Ammon's horn (tissue), 1 donor: ENCODE measurements at places on chromosomes 5 and 9.

GRCh38 chr5:128213833-128214232, 130.3 kb downstream of the SLC12A2 start:
- DNase-seq = no peak

- no peak for DNase-seq
These were observed 245.3 kb downstream of the OSTF1 start for GRCh38 chr9:75333624-75334023.

GRCh38 chr5:171477666-171478065, 58.2 kb downstream of the FGF18 start:
- no peak for DNase-seq

DNA sequence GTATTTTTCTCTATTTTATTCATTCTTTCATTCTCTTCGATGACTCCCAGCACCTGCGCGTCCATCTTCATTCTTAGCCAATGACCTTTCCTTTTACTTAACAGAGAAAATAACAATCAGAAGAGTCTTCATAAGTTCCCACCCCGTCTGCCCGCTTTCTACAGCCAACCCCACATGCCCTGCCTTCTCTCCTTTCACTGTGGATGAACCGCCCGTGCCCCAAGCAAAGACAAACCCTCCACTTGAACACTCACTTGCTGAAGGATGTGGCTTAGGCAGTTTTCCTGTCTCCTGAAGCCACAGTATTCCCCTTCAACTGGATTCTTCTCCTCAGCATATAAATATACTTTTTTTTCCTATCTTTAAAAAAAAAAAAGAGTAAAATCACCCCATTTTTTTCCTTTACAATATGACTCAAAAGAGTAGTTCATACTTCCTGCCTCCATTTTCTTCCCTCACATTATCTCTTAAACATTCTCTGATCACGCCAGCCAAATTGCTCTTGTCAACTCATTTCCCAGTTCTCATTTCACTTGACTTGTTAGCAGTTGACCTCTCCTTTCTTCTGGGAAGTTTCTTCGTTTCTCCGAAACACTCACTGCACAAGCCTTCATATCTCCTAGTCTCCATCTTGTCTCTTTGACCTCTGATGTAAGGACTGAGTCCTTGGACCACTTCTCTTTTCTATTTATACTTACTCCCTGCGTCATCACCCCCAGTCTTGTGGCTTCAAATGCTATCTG, 11.1 kb downstream of the NIPSNAP3B start:
- DNase-seq = peak; percentile 43

GRCh38 chr9:98970532-98971041, 26.9 kb downstream of the COL15A1 start:
- no peak for DNase-seq

DNA sequence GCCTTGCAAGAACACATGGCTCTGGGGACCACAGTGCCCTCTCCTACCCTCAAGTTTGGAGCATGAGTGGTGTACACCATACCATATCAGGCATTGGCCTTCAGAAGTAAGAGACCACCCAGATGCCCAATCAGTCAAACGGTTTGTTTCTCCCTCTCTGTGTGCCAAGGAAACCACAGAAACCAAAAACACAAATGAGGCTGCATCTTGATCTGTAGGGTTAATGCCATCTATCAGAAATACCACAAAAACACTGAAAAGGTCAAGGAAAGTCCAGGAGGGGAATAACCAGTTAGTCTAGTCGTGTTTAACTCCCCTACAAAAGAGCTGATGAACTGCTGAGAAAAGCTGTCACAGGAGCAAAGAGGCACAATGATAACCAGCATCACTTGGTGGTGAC, 78.4 kb downstream of the INSYN2B start:
- no peak for DNase-seq

DNA sequence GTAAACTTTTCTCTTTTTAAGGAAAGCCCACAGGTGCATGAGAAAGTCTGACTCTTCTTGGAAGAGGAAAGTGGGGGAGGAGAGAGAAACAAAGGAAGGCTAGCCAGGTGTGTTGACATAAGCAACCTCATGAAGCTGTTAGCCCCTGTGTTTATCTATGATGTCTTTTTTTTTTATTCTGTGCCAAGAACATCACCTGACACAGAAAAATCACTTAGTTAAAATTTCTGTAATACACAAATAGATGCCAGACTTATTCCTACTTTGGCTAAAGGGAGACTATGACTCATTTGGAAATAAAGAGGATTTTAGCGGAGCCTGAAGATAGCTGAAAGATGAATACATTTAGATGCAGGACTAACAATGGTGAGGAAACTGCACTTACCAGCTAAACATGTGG, 58.3 kb downstream of the BAAT start:
- DNase-seq = no peak

DNA sequence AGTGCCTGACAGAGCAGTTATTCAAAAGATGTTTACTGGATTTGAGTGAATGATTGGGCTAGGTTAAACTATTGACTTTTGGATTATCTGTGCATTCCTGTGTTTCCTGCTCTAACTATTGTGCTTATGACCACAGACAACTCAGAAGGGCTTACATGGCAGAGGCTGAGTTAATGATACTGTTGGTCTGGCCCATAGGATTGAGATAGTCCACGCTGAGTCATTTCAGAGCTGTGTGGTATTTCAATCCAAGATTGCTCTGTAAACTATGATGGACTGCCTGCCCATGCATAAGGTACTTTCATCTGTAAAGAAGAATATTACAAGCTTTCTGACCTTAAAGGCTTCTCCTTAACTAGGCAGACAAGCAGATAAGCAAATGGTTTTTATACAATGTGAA, 49.1 kb upstream of the SLIT3 start:
- no peak for DNase-seq

- peak; percentile 79 for DNase-seq
These were observed 74.0 kb downstream of the UBAP1 start for GRCh38 chr9:34252670-34253459.

DNA sequence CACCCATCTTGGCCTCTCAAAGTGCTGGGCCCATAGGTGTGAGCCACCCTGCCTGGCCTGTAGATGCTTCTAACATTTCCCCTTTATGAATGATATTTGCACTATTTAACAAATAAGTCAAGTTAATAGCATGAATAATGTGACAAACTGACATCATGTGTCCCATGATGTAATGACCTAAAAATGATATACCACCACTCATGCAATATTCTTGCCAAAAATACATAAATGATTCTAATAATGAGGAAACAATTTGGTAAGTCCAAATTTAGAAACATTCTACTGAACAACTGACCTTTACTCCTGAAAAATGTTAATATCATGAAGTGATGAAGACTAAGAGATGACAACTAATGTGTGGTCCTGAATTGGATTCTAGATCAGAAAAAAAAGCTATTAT, 33.5 kb upstream of the TRIM14 start:
- DNase-seq = no peak

DNA sequence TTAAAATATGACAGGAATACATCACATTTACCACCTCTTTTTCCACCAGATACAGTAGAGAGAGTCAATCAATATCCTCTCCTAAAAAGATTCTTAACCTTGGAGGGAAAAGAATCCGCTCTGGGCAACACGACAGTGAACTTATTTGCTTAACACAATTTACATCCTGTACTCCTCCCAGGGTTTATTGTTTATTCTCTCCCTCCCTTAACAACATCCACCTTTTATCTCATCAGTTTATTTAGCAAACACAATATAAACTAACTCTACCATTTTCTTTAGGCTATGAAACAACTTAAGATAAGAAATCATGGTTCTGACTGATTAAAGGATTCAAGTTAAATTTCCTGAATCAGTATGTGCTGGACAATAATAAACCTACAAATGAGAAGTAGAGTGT, 50.9 kb downstream of the CERT1 start:
- DNase-seq = no peak

- no peak for DNase-seq
These were observed 19.1 kb downstream of the TMEM245 start for GRCh38 chr9:109100543-109101201.

- no peak for DNase-seq
These were observed 336.6 kb upstream of the DAB2 start for GRCh38 chr5:39761199-39761950.

GRCh38 chr5:168842571-168843205, 263.5 kb upstream of the PANK3 start:
- no peak for DNase-seq

DNA sequence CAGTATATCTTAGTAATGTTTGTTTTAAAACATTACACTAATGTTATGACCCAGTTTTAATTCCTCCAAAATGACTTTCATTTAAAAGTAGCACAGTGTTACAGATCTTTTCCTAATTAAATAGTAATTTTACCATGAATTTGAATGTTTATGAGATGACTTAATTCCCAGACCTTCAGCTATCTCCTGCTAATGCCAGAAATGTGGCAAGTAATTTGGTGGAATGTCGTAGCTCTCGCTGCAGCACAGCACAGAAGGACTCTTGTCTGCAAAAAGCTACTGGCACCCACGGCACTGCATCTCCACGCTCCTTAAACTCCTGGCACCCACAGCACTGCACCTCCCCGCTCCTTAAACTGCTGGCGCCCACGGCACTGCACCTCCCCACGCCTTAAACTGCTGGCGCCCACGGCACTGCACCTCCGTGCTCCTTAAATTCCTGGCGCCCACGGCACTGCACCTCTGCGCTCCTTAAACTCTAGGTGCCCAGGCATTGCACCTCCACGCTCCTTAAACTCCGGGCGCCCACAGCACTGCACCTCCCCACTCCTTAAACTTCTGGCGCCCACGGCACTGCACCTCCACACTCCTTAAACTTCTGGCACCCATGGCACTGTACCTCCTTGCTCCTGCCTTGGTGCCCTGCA, 163.1 kb downstream of the CDK5RAP2 start:
- DNase-seq = no peak

DNA sequence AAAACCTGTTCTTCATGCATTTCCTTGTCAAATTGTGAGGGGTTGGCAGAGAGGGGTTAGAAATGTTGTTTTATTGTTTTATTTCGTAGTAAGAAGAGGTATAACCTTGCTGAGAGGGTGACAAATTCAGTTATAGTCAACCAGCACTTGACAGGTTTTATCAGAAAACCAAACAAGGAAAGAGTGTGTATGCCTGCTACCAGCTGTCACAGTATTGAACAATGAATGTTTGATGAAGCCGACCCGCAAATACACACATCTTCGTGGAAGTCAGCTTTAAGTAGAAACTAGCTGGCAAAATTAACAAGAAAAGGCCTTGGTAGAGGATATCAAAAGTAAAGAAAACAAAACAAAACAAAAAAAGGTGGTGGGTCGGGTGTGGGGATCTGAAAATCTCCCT, 214.6 kb upstream of the TLE4 start:
- no peak for DNase-seq

GRCh38 chr5:145859897-145860296, 12.9 kb downstream of the GRXCR2 start:
- no peak for DNase-seq

GRCh38 chr9:130898552-130898852, 1.9 kb upstream of the QRFP start:
- no peak for DNase-seq

- peak; percentile 71 for DNase-seq
These were observed 420.8 kb upstream of the GRAMD2B start for GRCh38 chr5:126002222-126002897.

GRCh38 chr9:94517254-94517653, 37.6 kb upstream of the PCAT7 start:
- DNase-seq = no peak

- no peak for DNase-seq
These were observed 38.2 kb downstream of the PRRC2B start for GRCh38 chr9:131432050-131432449.

- DNase-seq = no peak
These were observed 38.6 kb upstream of the TMOD1 start for GRCh38 chr9:97462914-97463313.

DNA sequence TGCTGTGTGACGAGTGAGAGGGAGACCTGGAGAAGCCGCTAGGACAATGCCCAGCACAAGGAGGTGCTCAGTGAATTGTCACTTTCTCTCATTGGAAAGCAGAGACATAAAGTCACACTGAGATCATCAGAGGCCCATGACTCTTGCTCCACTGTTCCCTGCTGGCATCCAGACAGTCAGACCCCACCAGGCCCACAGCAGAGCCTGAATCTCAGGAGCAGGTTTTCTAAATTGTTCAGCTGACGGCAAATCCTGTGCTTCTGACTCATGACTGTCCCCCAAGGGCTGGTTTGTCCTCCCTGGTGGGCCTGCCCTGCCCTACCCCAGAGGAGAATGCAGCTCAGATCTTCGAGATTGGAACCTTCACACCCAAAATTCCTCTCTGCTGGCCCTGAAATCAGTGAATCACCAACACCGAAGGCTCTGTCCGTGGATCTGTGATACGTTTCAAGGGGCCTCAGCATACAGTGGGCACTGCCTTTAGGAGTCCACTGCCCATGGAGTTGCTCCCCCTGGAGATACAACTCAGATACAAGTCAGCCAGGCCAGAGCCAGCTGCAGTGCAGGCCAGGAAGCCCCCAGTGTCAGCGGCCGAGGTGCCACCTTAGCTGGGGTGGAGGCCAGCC, 2.7 kb downstream of the PTGES start:
- no peak for DNase-seq

DNA sequence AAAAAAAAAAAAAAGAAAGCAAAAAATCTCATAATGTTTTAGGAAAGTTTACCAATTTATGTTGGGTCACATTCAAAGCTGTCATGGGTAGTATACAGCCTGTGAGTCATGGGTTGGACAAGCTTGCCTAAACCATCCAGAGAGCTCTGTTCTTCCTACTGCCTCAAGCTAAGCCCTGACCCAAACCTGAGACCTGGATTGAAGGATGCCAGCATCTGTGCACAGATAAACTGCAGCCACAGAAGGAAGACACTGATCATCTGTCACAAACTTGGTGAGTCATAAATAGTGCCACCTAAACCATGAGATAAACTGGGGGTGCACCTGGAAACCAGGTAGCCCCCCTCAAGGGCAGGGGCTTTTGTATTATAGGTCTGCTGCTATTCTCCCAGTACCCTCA, 31.0 kb downstream of the CSF2 start:
- DNase-seq = no peak

GRCh38 chr5:120678279-120678678, 214.2 kb downstream of the PRR16 start:
- no peak for DNase-seq

DNA sequence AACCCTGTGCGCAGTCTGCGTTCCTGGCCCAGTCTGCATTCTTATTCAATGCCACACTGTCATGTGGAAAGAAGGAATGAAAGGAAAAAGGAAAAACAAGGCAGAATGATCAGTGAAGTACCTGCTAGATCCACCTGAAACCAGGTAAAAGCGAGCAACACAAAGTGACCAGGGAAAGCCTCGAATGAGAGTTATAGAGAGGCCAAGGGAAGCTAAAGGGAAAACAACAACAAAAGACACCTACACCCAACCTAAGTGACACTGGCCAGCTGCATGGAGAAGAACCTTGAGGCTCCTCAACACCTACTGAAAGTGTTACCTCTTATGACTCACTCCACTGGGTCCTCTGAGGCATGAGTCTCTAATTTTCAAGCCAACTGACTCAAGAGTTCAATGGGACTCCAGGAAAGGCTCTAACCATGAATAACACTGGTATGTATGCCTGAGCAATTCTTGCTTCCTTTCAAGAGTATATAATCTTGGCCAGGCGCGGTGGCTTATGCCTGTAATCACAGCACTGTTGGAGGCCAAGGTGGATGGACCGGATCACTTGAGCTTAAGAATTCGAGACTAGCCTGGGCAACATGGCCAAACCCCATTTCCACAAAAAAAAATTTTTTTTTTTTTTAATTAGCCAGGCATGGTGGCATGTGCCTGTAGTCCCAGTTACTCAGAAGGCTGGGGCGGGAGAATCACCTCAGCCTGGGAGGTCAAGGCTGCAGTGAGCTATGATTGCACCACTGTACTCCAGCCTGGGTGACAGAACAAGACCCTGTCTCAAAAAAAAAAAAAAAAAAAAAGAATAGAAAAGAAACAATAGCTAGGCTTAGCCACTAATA, 29.0 kb downstream of the MTMR12 start:
- DNase-seq = no peak
